Stimulated activated CD4-positive, alpha-beta T cell treated with anti-CD3 and anti-CD28 coated beads, Interleukin-15, amount 100 ng/mL, for 1 hour (primary cell): ENCODE measurements at places on chromosomes 11 and 22.

- DNase-seq, result no peak
Measured at GRCh38 chr11:134856056-134856971, 444.3 kb upstream of the B3GAT1 start.

DNA sequence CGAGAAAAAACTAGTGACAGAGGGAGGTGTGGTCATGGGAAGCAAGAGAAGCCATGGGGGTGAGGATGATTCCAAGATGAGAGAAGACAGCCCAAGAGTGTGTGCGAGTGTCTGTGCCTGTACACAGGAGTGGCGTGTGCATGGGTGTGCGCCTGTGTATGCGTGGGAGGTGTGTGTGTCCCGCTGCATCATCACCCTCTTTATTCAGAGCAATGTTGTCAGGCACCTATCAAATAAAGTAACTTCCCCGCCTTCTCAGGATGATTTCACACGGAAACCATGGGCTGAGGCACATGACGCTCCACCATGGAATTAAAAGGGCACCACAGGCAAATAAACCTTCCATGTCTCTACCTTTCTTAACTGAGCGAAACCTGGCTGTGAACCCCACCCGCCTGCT is 24.6 kb downstream of the MS4A10 start:
- DNase-seq, result no peak

DNA sequence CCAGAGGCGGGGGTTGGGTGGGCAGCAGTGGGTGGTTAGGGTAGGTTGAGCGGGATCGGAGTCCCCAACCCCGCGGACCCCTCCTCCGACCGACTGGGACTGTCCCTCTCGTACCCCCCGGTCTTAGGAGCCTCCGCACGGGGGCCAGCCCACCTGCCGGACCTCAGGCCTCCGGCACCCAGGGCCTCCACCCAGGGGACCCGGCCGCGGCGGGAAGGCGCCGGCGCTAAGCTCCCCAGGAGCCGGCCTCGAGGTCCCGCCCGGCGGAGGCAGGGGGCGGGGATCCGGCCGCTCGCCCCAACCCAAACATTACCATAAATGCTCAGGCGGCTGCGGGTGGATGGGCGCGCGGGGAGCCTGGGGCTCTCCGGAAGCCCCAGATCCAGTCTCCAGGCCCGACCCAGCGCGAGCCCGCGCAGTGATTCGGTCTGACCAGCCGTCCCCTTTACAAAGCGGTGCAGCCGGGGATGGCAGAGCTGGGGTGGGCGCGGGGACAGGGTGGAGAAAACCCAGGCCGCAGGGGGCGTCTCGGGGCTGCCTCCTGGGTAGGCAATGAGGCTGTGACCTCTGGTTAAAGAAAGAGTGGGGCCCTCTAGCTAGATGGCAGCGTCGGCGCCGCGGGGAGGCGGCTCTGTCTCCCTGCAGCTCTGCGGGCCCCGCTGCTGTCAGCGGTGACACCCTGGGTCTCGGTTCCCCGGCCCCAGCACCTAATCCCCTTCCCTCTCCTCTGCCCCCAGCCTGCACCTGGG is 4.0 kb upstream of the MCAM start:
- no peak for DNase-seq

DNA sequence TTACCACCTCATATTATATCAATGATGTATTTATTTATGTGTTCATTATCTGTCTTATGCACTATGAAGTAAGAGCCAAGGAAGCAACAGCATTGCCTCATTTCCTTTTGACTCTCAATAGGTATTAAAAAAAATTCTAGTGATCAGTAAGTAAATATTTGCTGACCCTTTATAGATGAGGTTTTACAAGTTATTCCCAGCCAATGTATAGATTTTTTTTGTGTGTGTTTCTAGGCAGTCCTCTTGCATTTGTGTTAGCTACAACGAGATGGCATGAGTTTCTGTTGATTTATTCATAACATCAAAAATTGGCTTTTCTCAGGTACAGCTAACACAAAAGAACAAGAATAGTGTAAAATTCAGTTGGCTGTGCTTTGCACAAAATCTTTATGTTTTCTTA is 4.7 kb downstream of the OR1S2 start:
- no peak for DNase-seq

DNA sequence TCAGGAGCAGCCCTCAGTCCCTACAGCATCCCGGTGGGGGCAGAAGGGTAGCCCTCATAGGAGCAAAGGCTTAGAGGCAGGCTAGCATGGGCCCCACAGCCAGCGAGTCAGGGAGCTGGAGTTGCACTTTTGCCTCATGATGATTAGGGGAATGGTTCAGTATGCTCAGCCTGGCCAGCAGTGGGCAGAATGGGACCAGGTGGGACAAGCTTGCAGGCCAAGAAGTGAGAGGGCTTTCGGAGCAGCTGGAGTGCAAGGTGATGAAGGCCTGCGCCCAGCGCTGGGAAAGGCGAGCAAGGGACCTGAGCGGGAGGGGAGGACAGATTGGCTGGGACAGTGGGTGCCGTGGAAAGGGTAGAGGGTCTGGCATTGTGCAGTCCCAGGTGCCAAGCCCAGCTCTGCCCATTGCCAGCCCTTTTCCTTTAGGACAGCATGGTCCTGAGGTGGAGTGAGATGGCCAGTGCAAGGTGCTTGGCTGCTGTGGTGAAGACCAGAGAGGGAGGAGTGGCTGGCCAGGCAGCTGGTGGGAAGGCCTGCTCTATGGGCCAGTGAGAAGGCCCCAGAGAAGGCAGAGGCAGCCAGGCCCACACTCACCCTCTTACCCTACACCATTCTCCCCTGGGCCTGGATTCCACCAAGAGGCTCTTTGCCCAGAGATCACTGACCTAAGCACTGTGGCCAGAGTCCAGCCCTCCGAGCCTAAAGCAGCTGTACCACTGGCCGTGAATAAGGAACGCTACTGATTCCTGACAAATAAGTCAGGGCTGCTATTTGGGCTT is 47.9 kb upstream of the SUSD2 start:
- no peak for DNase-seq

- DNase-seq, result no peak
Measured at GRCh38 chr11:87187076-87187475, 149.3 kb downstream of the TMEM135 start.

- no peak for DNase-seq
Measured at GRCh38 chr11:93524173-93524536, 19.0 kb downstream of the SMCO4 start.

DNA sequence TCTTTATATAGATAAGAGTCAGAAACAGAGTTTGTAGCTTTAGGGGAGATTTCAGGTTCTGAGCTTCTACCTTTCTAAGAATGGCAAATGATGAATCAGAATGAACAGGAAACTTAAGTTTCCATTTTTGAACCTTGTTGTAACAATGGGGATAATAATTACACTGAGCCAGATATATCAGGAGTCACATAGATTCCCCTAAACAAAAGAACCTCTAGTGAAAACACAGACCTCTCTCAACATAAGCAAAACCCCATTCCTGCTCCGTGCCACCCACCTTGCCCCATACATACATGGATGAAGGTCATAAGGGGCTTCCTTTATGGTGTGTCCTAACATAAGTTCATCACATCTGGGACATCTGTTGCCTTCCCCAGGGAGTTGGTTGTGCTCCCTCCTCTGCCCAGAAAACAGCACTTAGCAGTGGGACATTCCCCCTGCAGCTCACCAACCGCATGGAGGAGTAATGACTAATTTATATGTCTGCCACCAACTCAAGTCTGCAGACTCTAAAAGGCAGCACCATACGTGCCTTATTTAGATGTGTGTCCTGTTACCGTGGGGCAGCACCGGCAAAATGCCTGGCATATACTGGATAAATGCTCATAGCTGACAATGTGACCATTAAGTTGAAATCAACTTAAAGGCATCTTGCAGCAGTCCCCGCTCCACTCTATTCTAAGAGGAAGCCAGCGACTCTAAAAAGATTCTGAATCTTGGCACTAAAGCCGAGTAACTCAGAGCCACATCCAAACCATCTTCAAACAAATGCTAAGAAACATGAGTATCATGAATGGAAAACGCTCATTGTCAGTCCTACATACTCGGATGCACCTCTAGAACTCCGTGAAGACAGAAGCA is 8.0 kb downstream of the JAML start:
- DNase-seq, result no peak

DNA sequence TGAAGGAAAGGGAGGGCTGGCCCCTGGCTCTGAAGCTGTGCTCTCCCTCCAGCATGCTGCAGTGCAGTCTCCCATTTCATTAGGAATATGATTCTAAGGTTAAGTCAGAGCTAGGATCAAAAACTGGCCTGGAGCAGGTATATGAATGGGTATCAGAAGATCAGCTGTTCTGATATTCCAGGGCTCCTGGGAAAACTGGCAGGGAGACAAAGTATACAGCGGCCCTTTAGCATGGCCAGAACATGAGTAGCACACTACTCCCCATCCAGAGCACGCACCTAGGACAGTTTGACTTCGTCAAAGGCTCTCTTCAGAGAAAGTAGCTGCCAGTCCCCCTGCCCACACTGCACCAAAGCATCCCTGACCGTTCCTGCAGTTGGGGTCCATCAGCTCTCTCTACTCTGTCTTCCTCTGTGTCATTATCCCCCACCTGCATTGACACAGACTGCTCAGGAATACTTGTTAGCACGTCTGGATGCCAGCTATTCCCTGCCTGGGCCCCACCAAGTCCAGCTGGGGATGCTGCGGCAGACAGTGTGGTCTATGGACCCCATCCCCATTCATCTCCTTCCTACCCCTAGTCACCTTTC is 4.0 kb upstream of the FCHSD2 start:
- DNase-seq, result no peak

GRCh38 chr11:255816-256215 is 19.0 kb downstream of the PSMD13 start:
- no peak for DNase-seq

DNA sequence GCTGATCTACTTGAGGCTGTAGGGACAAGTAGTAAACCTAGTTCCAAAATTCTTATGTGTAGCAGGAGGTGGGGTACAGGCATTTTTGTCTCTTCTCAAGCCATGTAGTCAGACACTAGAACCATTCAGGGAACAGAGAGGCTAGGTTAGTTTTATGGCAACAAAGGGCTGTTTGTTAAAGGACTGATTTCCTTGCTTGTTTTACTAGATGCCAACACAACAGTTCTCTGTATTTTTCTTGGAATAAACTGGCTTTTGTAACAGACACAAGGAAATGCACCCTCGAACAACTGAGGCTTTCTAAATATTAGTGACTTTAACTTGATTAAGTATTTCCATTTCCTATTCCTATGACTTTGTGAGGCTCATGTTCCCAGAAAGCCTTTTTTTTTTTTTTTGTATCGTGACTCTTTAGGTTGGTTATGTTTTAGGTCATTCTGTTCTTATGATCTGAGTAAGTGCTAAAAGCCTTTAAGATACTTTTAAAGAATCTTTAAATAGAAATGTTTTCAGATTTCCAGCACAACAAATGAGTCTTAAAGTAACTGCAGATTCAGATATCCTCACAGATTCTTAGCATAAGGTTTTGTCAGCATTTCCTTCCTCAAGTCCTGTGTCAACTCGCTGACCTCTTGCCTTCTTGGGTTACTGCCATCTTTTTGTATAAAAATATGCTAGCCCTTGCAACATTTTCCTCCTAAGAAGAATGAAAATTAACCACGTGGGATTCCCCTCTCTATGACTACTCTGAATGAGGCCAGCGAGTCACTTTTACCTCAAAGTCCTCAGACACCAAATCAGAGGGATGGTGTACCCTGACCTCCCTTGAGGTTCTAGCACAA is 92.5 kb downstream of the CCDC83 start:
- DNase-seq, result no peak

- DNase-seq, result no peak
Measured at GRCh38 chr11:134341805-134342571, 10.2 kb downstream of the GLB1L2 start.

DNA sequence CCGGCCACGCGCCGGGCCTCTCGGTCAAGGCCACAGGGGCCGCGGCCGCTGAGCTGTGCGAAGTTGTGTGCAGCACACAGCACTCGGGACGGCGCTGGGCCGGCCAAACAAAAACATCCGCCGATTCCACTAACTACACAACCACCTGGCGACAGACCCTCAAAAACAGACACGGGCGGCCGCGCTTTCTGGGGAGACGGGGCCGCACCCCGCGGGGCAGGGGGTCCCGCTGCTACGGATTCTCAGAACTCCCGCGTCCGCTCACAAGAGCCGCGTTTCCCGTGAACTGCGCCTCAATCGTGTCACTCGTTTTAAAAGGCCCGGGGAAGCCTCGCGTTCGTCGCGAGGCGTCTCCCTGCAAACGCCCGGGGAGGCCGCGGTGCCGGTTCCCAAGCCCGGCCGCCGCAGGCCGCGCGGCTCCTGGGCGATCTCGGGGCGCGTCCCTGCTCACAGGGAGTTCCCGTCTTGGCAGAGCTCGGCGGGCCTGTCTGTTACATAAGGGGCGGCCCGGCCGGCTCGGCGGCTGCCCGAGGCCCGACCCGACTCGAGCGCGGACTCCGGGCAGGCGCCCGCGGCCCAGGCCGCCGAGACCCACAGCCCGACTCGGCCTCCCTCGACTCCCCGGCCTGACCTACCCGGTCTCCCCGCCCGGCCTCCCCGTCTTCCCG is 936 bp downstream of the BRD1 start:
- no peak for DNase-seq

- no peak for DNase-seq
Measured at GRCh38 chr11:96215110-96215782, 127.7 kb downstream of the MAML2 start.

DNA sequence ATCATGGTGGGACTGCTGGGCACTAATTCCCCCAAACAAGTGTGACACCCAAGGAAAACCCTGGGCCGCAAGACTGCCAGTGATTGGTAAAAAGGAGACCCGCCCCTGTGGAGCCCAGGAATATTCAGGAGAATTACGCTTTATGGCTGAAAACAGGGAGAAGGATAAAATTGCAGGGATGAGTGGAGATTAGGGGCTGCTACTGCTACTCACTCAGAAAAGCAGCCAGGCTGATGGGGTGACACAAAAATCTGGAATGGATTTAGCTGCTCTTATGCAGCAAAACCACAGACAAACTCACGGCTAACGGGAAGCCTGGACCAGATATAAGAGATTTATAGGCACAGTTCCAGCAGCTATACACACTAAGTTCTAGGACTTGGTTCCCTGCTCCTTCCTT is 4.4 kb upstream of the FBXO3 start:
- no peak for DNase-seq

DNA sequence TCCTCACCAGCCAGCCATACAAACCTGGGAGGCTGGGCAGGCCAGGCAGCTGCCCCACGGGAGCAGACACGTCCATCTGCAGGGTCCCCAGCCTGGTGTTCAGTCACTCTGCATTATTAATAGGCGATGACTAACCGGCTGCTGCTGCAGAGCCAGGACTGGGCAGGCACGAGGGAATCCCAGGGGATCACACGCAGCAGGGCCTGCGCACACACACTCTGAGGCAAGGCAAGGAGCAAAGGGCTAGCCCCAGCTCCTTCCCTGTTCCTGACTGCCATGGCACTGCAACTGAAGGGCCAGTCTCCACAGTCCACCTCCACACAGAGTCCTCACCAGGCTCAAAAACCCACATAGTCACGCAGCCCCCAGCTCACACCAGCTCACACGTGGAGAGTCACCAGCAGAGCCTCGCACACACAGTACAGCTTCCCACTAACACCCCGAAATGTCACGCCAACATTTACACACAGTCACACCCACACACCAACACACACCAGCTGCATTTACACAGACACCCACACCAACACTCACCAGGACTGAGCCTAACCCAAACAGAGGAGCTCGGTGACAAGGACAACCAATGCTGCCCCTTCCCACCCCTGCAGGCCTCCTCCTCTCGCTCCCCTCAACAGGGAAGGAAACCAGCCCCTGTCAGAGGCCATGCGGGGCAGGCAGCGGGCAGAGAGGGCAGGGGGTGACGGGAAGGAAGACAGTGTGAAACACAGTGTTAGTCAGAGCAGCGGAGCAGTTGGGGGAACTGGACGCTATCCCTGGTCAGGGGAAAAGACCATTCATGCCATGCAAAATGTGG is 47.3 kb downstream of the NRXN2 start:
- no peak for DNase-seq

GRCh38 chr22:35070451-35071093 is 4.6 kb downstream of the ISX start:
- DNase-seq, result no peak
